Right lobe of liver (tissue), 6 donors: ENCODE measurements at places on chromosomes 4 and X. TPM values are rescaled to one million over a fixed set of nuclear protein-coding genes. Genes with fewer than 3 reads are reported as not detected.

NHSL2 gene
- total RNA-seq, result 0.90 TPM

HPGD gene
- 124 TPM for total RNA-seq

ZIC3 gene
- not detected for total RNA-seq

GABRE gene
- 1.9 TPM for total RNA-seq

CABS1 gene
- total RNA-seq, result not detected

LIMCH1 gene
- 9.2 TPM for total RNA-seq

TRIML2 gene
- not detected for total RNA-seq

CEP135 gene
- total RNA-seq, result 1.4 TPM

ASMT gene
- not detected for total RNA-seq

DNA sequence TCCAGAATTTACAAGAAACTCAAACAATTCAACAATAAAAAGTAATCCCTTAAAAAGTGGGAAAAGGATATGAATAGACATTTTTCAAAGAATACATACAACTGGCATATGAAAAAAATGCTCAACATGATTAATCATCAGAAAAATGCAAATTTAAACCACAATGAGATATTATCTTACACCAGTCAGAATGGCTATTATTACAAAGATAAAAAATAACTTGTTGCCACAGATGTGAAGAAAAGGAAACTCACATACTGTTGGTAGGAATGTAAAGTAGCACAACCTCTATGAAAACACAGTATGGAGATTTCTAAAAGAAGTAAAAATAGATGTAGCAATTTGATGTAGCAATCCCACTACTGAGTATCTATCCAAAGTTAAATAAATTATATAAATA is 65.1 kb upstream of the DIAPH2 start:
- no peaks in the 10 kb centered on the region for H3K4me1 ChIP-seq
- H3K4me3 ChIP-seq, result no peak overlapping the region
- H3K27ac ChIP-seq, result no peak overlapping the region
- no peak for DNase-seq
- no peaks in the 10 kb centered on the region for H3K36me3 ChIP-seq
- no peaks in the 10 kb centered on the region for H3K27me3 ChIP-seq

GRCh38 chr4:94160774-94161173 is 46.9 kb upstream of the SMARCAD1 start:
- H3K36me3 ChIP-seq, result no peaks in the 10 kb centered on the region
- no peak overlapping the region for H3K4me3 ChIP-seq
- DNase-seq, result no peak
- H3K27me3 ChIP-seq, result no peaks in the 10 kb centered on the region

GRCh38 chr4:77913348-77913747 is 50.7 kb downstream of the MRPL1 start:
- H3K27ac ChIP-seq, result no peak overlapping the region
- no peaks in the 10 kb centered on the region for H3K27me3 ChIP-seq
- H3K4me3 ChIP-seq, result no peak overlapping the region

DNA sequence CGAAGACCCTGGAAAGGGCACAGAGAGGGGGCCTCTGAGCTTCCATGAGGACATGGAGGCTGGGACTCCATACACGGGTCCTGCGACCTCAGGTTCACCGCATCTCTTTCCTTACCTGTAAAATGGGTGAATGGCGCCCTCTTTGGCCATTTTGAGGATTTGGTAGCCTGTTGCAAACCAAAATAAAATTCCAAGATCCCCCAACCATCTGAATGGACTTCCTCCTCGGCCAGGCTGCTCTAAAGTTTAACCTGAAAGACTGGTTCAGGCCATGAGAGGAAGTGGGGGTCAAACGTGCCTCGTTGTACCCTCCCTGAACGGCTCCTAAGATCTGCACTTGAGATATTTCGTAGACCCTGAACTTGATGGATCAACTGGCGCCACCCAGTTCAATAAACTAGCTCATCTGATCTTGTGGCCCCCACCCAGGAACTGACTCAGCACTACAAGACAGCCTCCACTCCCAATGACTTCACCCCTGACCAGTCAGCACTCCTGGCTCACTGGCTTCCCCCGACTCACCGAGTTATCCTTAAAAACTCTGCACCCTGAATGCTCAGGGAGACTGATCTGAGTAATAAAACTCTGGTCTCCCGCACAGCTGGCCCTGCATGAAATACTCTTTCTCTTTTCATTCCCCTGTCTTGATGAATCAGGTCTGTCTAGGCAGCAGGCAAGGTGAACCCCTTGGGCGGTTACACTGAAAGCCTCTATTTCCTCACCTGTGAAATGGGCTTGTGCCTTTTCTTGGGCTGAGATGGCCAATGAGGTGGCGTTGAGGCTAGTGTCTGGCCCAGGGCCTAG is 32.9 kb upstream of the GPR78 start:
- no peaks in the 10 kb centered on the region for H3K27me3 ChIP-seq
- H3K36me3 ChIP-seq, result no peaks in the 10 kb centered on the region
- no peak overlapping the region for H3K4me3 ChIP-seq
- no peaks in the 10 kb centered on the region for H3K4me1 ChIP-seq

DNA sequence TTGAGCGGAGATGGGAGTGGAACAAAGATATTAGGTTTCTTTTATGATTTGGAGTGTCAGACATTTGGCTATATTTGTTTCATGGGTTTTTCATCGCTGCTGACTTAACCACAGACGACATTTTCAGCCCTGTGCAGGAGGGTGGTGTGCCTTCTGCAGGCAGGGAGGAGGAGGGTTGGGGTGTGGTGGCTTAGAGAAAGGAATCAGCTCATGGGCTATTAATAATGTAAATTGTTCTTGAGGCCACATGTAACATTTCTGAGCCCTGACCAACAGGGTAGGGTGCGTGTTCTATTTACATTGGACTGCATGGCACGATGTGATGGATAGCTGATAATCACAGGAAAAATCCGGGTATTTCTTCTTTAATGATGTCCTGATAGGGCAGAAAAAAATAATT is 67.6 kb downstream of the POLA1 start:
- no peaks in the 10 kb centered on the region for H3K27me3 ChIP-seq
- H3K4me3 ChIP-seq, result no peak overlapping the region
- H3K27ac ChIP-seq, result no peak overlapping the region

DNA sequence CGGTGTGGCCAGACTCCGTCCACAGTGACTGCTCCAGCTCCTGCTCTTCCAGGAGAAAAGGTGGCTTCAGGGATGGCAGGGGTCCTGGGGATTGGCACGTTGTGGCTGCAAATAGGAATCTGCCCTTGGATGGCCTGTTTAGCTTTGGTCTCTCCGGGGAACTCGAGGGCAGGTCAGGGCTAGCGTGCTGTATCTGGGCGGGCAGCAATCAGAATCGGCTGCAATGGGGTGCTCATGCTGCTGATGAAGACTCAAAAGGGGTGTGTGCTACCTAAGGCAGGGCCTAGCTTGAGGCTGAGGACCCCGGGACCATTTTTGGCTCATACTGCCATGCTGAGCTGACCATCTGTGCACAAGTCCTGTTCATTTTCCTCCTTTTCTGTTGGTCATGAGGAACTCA is 51.3 kb downstream of the RGS12 start:
- H3K27ac ChIP-seq, result no peak overlapping the region
- no peaks in the 10 kb centered on the region for H3K4me1 ChIP-seq
- H3K27me3 ChIP-seq, result no peaks in the 10 kb centered on the region
- no peaks in the 10 kb centered on the region for H3K36me3 ChIP-seq

DNA sequence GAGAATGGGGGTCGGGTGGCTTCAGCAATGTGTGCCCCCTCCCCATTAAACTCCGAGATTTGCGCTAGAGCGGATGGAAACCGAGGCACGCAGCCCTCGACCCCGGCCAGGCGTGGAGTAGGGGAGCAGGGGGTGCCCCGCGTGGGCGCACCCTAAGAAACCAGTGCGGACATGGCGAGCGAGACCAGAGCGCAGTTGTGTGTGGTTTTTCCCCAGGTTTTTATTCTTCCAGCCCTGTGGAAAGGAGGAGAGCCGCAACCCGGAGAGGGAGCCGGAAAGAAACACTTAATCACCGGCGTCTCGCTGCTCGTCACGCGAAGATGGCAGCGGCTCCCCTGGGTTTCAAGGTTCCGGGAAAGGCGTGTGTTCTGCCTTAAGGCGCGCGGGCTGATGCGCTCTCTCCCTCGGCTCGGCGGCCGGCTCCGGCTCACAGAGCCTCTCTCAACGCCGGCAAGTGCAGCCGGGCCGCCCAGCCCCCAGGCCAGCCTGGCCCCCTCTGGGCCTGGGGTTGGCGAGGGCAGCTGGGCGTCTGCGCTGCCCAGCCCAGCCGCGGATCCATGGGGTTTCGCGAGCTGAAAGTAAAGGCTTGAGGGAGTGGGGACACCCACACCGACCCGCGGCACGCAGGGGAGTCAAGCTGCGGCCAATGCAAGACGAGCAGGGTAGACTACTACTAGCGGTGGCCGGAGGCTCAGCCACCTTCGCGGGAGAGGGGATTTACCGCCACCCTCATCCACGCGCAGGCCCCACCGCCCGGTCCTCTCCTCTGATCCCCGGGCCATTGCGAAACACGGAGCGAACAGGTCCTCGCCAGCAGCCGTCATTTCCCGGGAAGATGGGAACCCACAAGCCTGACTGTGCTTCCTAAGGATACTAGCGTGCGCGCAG is 74.0 kb upstream of the BCOR start:
- H3K4me3 ChIP-seq, result peak overlapping the region; percentile 36
- no peaks in the 10 kb centered on the region for H3K27me3 ChIP-seq
- H3K4me1 ChIP-seq, result peaks cover 14% of the 10 kb centered on the region

- DNase-seq, result no peak
- H3K27me3 ChIP-seq, result no peaks in the 10 kb centered on the region
- H3K36me3 ChIP-seq, result no peaks in the 10 kb centered on the region
- H3K27ac ChIP-seq, result no peak overlapping the region
These were observed 168.0 kb downstream of the EFHC2 start for GRCh38 chrX:44175455-44175854.

GRCh38 chrX:10728806-10729389 is 108.5 kb upstream of the MID1 start:
- no peaks in the 10 kb centered on the region for H3K4me1 ChIP-seq
- no peaks in the 10 kb centered on the region for H3K36me3 ChIP-seq
- no peaks in the 10 kb centered on the region for H3K27me3 ChIP-seq
- no peak for DNase-seq
- H3K27ac ChIP-seq, result no peak overlapping the region

GRCh38 chr4:77593993-77594392 is 11.6 kb upstream of the CXCL13 start:
- H3K27me3 ChIP-seq, result no peaks in the 10 kb centered on the region
- DNase-seq, result no peak
- H3K27ac ChIP-seq, result no peak overlapping the region
- no peak overlapping the region for H3K4me3 ChIP-seq
- peaks cover 51% of the 10 kb centered on the region for H3K4me1 ChIP-seq
- H3K36me3 ChIP-seq, result no peaks in the 10 kb centered on the region

DNA sequence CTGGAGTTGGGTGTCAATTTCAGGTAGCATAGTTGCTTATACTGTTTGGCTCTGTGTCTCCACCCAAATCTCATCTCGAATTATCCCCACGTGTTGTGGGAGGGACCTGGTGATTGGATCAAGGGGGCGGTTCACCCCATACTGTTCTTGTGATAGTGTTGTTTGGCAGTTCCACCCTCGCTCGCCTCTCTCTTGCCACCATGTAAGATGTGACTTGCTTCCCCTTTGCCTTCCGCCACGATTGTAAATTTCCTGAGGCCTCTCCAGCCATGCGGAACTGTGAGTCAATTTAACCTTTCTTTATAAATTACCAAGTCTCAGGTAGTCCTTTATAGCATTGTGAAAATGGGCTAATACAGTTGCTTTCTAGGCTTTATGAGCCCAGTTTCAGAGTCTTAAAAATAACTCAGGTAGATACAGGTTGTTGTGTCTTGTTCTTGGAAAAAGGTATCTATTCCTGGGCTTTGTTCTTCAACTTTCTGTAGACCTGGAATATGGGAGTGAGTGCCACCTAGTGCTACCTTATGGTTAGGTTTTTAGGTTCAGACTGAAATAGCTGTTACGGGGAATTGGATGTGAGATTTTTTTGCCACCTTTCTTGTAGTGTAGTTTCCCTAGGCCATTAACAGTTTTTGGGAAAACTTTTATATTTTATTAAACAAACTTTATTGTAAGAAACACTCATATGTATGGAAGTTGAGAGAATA is 15.6 kb downstream of the PGK1 start:
- no peaks in the 10 kb centered on the region for H3K4me1 ChIP-seq
- no peak overlapping the region for H3K27ac ChIP-seq
- no peaks in the 10 kb centered on the region for H3K27me3 ChIP-seq
- H3K4me3 ChIP-seq, result no peak overlapping the region
- peaks cover 33% of the 10 kb centered on the region for H3K36me3 ChIP-seq
- DNase-seq, result no peak

- H3K27me3 ChIP-seq, result no peaks in the 10 kb centered on the region
- H3K4me3 ChIP-seq, result peak within 1 kb of the TSS; percentile 44
- H3K4me1 ChIP-seq, result no peaks in the 10 kb centered on the region
- H3K36me3 ChIP-seq, result no peaks in the 10 kb centered on the region
- H3K27ac ChIP-seq, result peak within 1 kb of the TSS; percentile 14
These were observed at the start of the genes DNAAF6 and NUP62CL for GRCh38 chrX:107205770-107206696. TSS of gene DNAAF6 (plus strand) at chrX:107206611. CDS start at chrX:107212876, 6,265 bp downstream. TSS of gene NUP62CL (minus strand) at chrX:107206433. CDS start at chrX:107175146, 31,287 bp downstream.

DNA sequence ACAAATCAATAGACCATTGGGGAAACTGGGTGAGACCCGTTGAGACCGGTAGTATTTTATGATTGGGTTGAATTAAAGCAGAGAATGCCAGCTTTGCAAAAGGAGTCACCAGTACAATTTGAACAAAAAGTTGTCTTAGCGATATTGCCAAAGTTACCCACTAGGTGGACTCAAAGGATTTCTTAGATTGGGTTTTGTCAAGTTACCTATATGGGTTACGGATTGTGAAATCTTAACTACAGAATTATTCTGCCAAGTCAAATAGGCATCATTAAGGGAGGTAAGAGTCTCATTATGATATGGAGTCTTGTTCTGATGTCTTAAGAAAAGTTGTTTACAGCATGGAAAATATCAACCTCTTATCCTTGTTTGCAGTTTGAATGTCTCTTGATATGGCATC is 15.0 kb upstream of the CT47A1 start:
- no peaks in the 10 kb centered on the region for H3K4me1 ChIP-seq
- H3K36me3 ChIP-seq, result no peaks in the 10 kb centered on the region
- H3K4me3 ChIP-seq, result no peak overlapping the region
- no peak for DNase-seq

- H3K36me3 ChIP-seq, result no peaks in the 10 kb centered on the region
- H3K27me3 ChIP-seq, result no peaks in the 10 kb centered on the region
- H3K27ac ChIP-seq, result no peak overlapping the region
- H3K4me1 ChIP-seq, result no peaks in the 10 kb centered on the region
- H3K4me3 ChIP-seq, result peak overlapping the region; percentile 46
- peak; percentile 36 for DNase-seq
These were observed 1.4 kb upstream of the RPS6KA3 start for GRCh38 chrX:20267931-20268701.

- H3K4me1 ChIP-seq, result peaks cover 4% of the 10 kb centered on the region
- H3K27ac ChIP-seq, result no peak overlapping the region
- no peaks in the 10 kb centered on the region for H3K27me3 ChIP-seq
- DNase-seq, result no peak
These were observed 123.7 kb downstream of the SPRY1 start for GRCh38 chr4:123520325-123520724.

- no peak overlapping the region for H3K4me3 ChIP-seq
- no peak overlapping the region for H3K27ac ChIP-seq
- no peaks in the 10 kb centered on the region for H3K27me3 ChIP-seq
- no peaks in the 10 kb centered on the region for H3K4me1 ChIP-seq
These were observed 209.3 kb downstream of the CHIC2 start for GRCh38 chr4:53854991-53855568.

DNA sequence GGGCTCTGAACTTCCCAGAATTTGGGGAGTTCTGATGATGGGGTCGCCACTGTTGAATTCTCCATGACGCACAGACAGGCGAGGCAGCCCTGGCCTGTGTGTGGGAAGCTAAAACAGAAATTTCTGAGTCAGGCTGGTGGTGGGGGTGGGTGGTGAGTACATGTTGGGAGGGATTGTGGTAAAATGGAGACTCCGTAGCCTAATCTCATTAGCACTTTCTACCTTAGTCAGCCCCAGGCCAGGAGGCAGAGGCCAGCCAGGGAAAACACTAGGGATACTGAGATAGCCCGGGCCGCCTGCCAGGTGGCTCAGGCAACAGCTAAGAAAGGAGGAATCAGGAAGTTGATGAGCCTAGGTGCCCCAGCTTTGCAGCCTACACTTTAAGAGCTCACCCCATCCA is 39.3 kb upstream of the NHSL2 start:
- H3K27me3 ChIP-seq, result no peaks in the 10 kb centered on the region
- H3K4me3 ChIP-seq, result no peak overlapping the region
- no peaks in the 10 kb centered on the region for H3K36me3 ChIP-seq
- no peaks in the 10 kb centered on the region for H3K4me1 ChIP-seq
- DNase-seq, result no peak
